ENCODE measurements at places on chromosomes 16 and 17.
A peak's percentile ranks its signal among the peaks of the same experiment; 100 is the strongest.

GRCh38 chr17:27872776-27873175 is 20.4 kb downstream of the LYRM9 start:
- no peak overlapping the region for H3K4me3 ChIP-seq
- no peak for DNase-seq
- H3K27me3 ChIP-seq, result peaks cover 2% of the 10 kb centered on the region
- H3K27ac ChIP-seq, result no peak overlapping the region

GRCh38 chr16:86499889-86500707 is 10.2 kb upstream of the FOXF1 start:
- peaks cover 95% of the 10 kb centered on the region for H3K27me3 ChIP-seq
- H3K36me3 ChIP-seq, result no peaks in the 10 kb centered on the region

- peaks cover 4% of the 10 kb centered on the region for H3K4me1 ChIP-seq
- peaks cover 5% of the 10 kb centered on the region for H3K27me3 ChIP-seq
- H3K4me3 ChIP-seq, result no peak overlapping the region
- no peak for DNase-seq
- no peak overlapping the region for H3K27ac ChIP-seq
Observed at GRCh38 chr17:66956941-66957340, 7.6 kb upstream of the CACNG4 start.

DNA sequence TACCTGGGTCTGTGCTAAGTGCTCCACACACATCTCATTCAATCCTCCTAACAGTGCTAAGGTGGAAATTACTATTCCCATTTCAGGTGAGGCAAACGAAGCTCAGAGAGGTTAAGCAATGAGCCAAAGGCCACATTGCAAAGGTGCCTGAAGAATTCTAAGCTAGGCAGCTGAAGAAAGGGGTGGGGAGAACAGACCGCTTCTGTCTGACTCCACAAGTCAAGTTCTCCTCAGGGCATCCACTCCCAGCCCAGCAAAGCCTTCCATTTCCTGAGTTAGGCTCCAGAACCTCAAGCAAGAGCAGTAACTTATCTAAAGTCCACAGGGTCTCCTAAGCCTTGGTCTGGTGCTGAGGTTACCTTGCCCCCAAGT is 27.0 kb upstream of the MRPS23 start:
- H3K27me3 ChIP-seq, result no peaks in the 10 kb centered on the region
- no peak overlapping the region for H3K27ac ChIP-seq
- peaks cover 58% of the 10 kb centered on the region for H3K4me1 ChIP-seq
- H3K4me3 ChIP-seq, result no peak overlapping the region

- peaks cover 20% of the 10 kb centered on the region for H3K4me1 ChIP-seq
- peaks cover 14% of the 10 kb centered on the region for H3K36me3 ChIP-seq
- DNase-seq, result no peak
- H3K4me3 ChIP-seq, result no peak overlapping the region
- no peak overlapping the region for H3K27ac ChIP-seq
Observed at GRCh38 chr17:78125138-78125913, 3.2 kb downstream of the TMC6 start.

- no peaks in the 10 kb centered on the region for H3K27me3 ChIP-seq
- DNase-seq, result no peak
- peaks cover 30% of the 10 kb centered on the region for H3K4me1 ChIP-seq
- peaks cover 4% of the 10 kb centered on the region for H3K36me3 ChIP-seq
- H3K4me3 ChIP-seq, result no peak overlapping the region
Observed at GRCh38 chr17:38728290-38728831, 1.8 kb upstream of the CISD3 start.

- no peak for DNase-seq
- H3K36me3 ChIP-seq, result no peaks in the 10 kb centered on the region
- H3K4me1 ChIP-seq, result peaks cover 15% of the 10 kb centered on the region
Observed at GRCh38 chr17:77435272-77436057, 294.7 kb downstream of the SEC14L1 start.

DNA sequence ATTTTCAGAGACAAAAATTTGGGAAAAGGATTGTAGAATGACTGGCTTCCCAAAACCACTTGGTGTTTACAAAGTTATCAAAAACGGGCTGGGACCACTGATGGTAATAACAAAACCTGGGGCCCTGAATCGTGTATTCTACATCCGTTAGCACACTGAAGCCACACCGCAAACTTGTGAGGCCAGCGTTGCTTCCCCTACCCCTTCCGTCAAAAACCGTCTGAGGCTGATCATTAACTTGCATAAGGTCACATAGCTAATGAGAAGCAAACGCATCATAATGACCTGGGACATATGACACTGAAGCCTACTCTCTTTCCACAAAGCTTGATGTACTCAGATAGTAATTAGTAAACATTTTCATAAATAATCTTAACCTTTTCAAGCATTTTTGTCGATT is 704.3 kb downstream of the MAF start:
- H3K4me3 ChIP-seq, result no peak overlapping the region
- peak overlapping the region; percentile 41 for H3K27ac ChIP-seq
- H3K36me3 ChIP-seq, result no peaks in the 10 kb centered on the region
- no peaks in the 10 kb centered on the region for H3K27me3 ChIP-seq
- no peak for DNase-seq

DNA sequence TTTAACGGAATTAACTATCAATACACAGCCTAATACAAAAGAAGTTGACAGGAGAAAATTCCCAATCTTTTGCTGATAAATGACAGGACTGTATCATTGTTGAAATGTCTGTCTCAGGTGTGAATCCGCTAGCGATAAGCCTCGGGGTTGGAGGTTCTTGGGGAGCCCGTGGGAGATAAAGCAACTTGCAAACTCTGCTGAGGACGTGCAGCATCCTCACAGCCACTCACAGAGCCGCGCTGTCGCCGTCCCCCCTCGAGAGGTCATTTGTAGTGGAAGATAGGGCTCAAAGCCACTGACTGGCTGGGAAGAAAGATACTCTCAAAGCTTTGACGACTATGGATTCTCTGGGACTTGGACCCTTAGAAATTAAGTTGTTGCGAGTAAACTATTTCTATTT is 17.0 kb downstream of the MAP1LC3B start:
- H3K27ac ChIP-seq, result no peak overlapping the region
- H3K36me3 ChIP-seq, result peaks cover 5% of the 10 kb centered on the region
- no peak overlapping the region for H3K4me3 ChIP-seq
- DNase-seq, result no peak
- H3K4me1 ChIP-seq, result peaks cover 20% of the 10 kb centered on the region
- no peaks in the 10 kb centered on the region for H3K27me3 ChIP-seq

- no peaks in the 10 kb centered on the region for H3K4me1 ChIP-seq
- no peak overlapping the region for H3K27ac ChIP-seq
- no peaks in the 10 kb centered on the region for H3K27me3 ChIP-seq
- DNase-seq, result no peak
- H3K4me3 ChIP-seq, result no peak overlapping the region
Observed at GRCh38 chr17:33086041-33086440, 94.4 kb downstream of the SPACA3 start.

DNA sequence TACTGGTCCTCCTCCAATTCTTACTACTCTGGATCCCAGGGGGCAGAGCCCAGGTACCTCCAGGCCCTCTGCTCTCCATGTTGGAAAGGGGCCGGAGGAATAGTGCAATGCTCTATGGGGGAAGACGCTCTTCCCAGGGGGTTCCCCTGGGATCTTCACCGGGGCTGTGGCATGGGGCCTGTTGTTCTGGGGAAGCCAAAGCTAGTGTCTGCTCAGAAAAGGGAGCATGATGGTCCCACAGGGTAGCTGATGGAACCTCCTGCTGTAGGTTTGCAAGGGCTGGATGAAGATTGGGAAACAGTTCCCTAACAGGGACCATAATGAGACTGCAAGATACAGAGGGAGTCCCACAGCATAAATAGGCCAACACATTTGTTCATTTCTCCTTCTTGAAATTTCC is 114.7 kb downstream of the IRX5 start:
- H3K27ac ChIP-seq, result no peak overlapping the region
- DNase-seq, result no peak
- no peaks in the 10 kb centered on the region for H3K4me1 ChIP-seq
- H3K27me3 ChIP-seq, result no peaks in the 10 kb centered on the region
- no peak overlapping the region for H3K4me3 ChIP-seq
- no peaks in the 10 kb centered on the region for H3K36me3 ChIP-seq

- H3K27me3 ChIP-seq, result no peaks in the 10 kb centered on the region
- DNase-seq, result no peak
- no peak overlapping the region for H3K4me3 ChIP-seq
Observed at GRCh38 chr17:75272848-75273184, 1.8 kb upstream of the MIF4GD start.

DNA sequence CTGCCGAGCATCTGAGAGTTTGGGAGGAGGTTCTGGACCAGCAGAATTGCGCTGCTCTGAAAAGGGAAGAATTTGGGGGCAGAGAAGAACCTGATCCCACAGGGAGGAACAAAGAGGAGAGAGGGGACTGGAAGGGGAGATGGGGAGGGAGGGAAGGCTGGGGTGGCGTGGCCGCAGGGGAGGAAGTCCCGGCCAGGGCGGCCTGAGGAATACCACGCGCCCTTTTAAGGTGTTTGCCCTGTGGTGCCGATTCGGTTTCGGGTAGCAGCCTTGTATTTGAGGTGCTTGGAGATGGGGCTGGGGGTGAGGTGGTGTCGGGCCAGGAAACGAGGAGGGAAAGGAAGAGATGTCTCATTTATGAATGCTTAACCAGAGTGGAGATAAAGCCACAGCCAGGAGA is 51.3 kb downstream of the AKAP1 start:
- no peaks in the 10 kb centered on the region for H3K4me1 ChIP-seq
- no peaks in the 10 kb centered on the region for H3K36me3 ChIP-seq
- H3K4me3 ChIP-seq, result no peak overlapping the region
- H3K27ac ChIP-seq, result no peak overlapping the region
- H3K27me3 ChIP-seq, result no peaks in the 10 kb centered on the region
- DNase-seq, result no peak

- no peak overlapping the region for H3K27ac ChIP-seq
- no peaks in the 10 kb centered on the region for H3K36me3 ChIP-seq
- no peaks in the 10 kb centered on the region for H3K27me3 ChIP-seq
- H3K4me1 ChIP-seq, result no peaks in the 10 kb centered on the region
- H3K4me3 ChIP-seq, result no peak overlapping the region
Observed at GRCh38 chr17:72598695-72599094, 477.9 kb downstream of the SOX9 start.

- DNase-seq, result no peak
- H3K4me3 ChIP-seq, result no peak overlapping the region
- no peaks in the 10 kb centered on the region for H3K36me3 ChIP-seq
- H3K27me3 ChIP-seq, result no peaks in the 10 kb centered on the region
- H3K4me1 ChIP-seq, result no peaks in the 10 kb centered on the region
Observed at GRCh38 chr16:60608971-60609370, 1427.3 kb downstream of the CDH8 start.

DNA sequence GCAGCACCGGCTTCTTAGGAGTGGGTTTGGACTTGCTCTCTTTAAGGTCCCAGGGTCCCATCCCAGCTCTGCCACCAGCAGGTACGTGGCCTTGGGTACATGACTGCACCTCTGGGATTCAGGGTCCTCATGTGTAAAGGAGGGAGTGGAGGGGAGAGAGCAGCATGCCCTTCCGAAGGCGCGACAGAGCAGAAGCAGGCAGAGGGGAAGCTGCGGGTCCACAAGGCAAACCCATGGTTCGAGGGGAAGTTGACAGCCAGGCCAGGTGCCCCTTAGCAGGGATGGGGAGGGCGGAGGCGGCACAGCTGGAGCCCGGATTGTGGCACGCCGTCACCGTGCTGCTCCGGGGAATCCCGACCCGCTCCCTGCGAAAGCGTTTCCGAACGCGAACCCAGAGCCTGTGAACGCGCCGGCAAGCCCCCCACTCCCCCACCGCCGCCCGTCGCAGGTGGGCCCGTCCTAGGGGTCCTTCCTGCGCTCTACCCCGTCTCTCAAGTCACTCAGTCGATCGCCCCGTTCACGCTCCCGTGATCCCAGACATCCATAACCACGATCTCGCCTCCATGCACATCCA is 4.1 kb upstream of the TBX2 start:
- H3K4me1 ChIP-seq, result no peaks in the 10 kb centered on the region
- no peak for DNase-seq
- no peak overlapping the region for H3K4me3 ChIP-seq

DNA sequence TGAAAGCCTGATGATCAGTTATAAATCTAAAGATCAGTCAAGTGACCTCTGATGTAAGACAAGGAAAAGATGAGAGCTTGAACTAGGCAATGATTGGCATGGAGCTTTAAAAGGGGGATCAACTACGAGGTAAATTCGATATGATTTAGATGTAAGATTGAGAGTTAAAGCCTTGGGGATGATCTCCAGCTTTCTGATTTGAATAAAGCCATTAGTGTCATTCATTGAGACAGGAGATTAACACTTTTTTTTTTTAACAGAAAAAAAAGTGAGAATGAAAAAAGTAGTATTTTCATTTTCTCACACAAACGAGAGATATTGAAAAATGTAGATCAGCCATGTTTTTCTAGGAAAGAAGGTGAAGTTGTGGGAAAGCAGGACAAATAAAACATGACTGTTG is 225.4 kb downstream of the CNTNAP4 start:
- no peak overlapping the region for H3K4me3 ChIP-seq
- no peak overlapping the region for H3K27ac ChIP-seq
- H3K4me1 ChIP-seq, result no peaks in the 10 kb centered on the region
- no peaks in the 10 kb centered on the region for H3K36me3 ChIP-seq

GRCh38 chr17:16364625-16365024 is 11.4 kb upstream of the CENPV start:
- H3K4me1 ChIP-seq, result no peaks in the 10 kb centered on the region
- H3K4me3 ChIP-seq, result no peak overlapping the region
- H3K27me3 ChIP-seq, result no peaks in the 10 kb centered on the region
- H3K27ac ChIP-seq, result no peak overlapping the region
- no peak for DNase-seq
- no peaks in the 10 kb centered on the region for H3K36me3 ChIP-seq

DNA sequence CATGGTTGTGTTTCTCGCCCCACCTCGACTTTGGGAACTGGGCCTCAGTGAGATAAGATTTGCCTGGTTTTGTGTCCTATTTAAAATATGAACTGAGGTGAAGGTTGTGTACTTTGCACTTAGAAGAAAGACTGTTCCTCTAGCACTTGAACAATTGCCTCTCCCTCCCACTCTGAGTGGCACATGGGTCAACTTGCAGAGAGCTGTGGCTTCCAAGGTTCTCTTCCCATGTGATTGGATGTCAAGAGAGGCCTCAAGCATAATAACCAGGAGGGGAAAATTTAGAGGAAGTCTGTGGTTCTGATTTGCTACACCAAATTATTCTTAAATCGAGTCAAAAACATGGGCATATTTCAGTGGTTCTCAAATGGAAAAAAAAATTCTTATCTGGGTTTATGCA is 329.2 kb downstream of the HS3ST3B1 start:
- DNase-seq, result no peak
- H3K27me3 ChIP-seq, result no peaks in the 10 kb centered on the region
- H3K27ac ChIP-seq, result no peak overlapping the region
- no peaks in the 10 kb centered on the region for H3K4me1 ChIP-seq
- H3K36me3 ChIP-seq, result no peaks in the 10 kb centered on the region
- H3K4me3 ChIP-seq, result no peak overlapping the region

GRCh38 chr17:33385713-33386112 is 92.6 kb upstream of the ASIC2 start:
- H3K4me1 ChIP-seq, result no peaks in the 10 kb centered on the region
- no peak overlapping the region for H3K4me3 ChIP-seq
- H3K27ac ChIP-seq, result no peak overlapping the region
- no peak for DNase-seq

DNA sequence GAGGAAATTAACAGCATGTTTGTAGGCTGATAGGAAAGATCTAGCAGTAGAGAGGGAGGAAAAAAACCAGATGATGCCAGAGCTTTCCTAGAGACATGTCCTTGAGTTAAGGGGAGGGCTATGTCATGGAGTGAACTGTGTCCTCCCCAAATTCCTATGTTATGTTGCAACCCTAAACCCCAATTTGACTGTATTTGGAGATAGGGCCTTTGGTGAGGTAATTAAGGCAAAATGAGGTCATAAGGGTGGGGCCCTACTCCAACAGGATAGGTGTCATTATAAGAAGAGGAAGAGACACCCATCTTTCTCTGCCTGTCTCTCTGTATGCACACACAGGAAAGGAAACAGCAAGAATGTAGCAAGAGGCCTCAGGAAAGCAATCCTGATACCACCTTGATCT is 195.3 kb upstream of the AXIN2 start:
- H3K4me3 ChIP-seq, result no peak overlapping the region
- DNase-seq, result no peak
- H3K27ac ChIP-seq, result no peak overlapping the region
- no peaks in the 10 kb centered on the region for H3K4me1 ChIP-seq

Data from endothelial cell of umbilical vein (primary cell).